ENCODE measurements at places on chromosomes 2 and 18.
A peak's percentile ranks its signal among the peaks of the same experiment; 100 is the strongest.

- peak; percentile 92 for DNase-seq
These were observed 133.7 kb downstream of the COMMD1 start for GRCh38 chr2:62038975-62039771.

GRCh38 chr18:38369772-38370690, 804.4 kb upstream of the CELF4 start:
- no peak for DNase-seq

DNA sequence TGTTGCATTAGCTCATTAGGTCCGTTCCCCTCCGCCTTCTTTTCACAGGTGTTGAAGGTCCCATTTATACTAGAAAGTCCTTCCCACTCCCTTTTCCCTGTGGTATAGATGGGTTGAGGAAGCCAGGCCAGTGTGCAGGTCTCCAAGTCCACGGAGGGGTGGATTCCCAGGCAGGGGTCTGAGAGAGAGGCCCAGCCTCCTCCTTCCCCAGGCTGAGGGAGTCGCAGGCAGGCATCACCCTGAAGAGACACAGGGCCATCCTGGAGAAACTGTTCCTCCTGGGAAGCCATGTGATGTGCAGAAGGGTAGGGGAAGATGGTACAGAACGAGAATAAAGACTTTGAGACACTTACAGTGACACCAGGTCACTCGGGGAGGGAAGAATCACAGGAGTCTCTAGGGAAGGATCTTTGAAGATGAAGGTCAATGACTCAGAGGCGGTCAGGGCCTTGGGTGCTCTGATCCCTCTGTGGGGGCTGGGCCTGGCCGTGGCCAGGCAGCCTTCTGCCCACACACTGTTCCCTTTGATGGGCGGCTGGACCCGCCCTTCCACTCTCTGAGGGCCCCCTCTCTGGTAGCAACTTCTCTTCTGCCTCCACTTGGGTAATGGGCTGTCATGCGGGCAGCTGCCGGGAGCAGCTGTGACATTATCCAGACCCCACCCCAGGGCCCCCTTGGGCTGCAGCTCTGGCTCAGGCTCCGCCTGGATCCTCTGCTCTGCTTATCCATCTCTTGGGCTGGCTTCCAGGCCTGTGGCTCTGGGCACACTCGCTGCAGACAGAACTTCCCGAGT, 45.1 kb downstream of the RHOB start:
- peak; percentile 47 for DNase-seq

GRCh38 chr18:35466334-35466733, 31.4 kb downstream of the INO80C start:
- DNase-seq, result no peak

DNA sequence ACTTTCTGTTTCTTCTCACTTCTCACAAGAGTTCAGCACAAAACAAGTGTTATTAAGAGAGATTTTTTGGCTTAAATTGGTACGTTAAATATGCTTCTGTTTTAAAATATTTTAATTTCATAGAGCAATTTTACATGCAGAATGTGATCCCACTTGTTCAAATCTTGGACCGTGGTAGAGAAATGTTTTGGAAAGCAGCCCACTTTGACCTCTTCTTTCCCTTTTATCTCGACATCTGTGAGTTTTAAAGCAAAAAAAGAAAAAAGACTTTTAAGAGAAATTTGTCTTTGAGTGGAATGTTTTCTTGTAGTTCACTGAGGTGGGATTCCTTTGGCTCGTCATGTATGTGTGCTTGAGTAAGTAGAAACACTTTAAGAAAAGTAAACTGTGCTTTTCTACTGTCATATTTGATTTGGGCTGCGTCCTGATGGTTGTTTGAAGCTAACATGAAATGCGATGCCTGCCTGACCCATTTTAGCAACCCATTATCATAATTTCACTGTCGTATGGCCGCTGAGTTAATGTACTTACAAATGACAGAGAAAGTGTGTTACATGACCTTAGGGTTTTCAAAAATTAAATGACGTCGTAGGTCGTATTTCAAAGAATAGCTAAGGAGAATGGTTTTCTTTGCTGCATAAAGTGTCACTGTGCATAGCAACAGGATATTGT, 54.5 kb downstream of the TSHZ1 start:
- no peak for DNase-seq

DNA sequence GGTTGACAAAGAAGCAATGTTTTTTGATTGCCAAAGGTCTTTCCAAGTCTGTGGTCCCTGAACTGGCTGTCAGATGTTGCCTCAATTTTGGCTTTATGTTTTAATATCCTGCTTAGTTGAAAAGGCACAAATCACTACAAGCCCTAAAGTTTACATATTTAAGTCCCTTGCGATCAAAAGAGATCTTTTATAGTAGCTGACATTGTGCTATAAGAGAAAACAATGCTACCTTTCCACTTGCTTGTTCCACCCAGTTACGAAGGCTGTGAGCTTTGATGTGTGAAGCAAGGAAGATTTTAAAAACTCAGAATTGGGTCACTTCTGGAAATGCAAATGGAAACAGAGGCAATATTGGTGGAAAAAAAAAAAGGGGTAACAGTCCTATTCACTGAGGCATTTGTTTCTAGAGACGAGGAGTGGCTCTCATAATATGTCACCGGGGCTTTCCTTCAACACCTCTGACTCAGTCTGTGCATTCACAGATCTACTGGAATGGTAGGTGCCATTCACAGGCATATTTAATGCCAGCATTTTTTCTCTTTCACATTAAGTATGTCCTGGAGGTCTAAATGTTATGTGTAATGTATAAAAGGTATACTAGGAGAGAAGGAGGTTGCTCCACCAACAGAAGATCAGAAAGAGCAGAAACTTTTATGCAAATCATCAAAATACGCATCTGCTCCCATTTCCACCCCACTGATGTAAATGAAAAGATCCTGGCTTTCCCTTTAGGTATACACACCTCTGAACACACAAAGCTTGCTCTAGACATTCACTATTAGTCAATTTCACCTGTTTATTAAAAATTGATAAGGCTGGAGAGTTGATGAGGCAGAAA, 91.8 kb downstream of the TGIF1 start:
- no peak for DNase-seq

DNA sequence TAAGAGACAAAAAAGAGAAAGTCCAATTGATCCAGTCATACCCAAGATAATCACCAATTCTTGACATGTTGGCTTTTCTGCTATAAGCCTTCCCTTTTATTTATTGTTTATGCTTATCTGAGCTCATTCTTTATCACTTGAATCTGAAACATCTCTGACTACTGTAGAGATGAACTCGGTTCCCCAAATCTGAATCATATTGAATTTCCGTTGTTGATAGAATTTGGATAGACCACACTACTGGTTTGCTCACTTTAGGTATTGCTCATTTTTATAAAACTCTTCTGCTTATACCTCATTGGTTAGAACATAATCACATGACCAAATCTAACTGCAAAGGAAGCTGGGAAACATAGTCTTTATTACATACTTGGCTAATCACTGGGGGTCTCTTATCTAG, 236.9 kb downstream of the TRIB2 start:
- DNase-seq, result no peak

DNA sequence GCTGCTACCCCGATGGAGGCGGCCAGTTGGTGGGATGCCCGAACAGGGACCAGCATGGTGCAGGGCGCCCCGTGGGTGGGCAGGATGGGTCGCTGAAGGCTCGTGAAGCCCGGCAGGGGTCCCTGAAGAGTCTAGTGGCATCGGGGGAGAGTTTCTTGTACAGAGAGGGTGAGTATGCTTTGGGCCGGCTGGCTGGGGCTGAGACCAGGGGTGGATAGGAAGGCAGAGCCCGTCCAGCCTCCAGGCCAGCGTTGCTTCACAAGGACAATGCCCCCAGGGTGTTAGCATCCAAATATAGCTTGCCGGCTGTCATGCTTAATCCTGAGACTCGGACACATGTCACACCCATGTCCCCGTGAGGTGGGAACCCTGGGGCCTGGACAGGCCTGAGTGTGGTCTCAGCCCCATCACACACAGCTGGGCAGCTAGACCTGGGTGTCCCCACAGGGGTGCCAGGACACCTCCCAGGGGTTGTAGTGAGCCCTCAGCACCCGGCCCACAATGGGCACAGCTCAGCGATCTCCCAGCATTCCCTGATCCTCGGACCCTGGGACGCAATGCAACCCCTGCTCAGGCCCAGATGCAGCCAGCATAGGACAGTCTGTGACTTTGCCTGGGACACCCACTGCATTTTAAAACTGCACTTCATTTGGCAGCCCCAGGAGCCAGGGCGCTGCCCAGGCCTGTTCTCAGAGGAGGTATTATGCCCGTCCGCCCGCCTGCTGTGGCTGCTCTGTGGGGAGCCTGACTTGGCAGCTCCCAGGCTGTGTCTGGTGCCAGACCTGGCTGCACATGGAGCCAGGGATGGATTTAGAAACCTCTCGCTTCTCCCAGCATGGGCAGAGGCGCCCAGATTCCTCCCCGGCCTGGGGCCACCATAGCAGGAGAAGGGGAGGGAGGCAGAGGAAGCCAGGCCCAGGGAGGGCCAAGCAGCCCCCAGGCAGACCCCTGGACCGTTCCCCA, 36.4 kb downstream of the RAMP1 start:
- DNase-seq, result no peak

- peak; percentile 31 for DNase-seq
These were observed 622 bp downstream of the LRP2 start for GRCh38 chr2:169361706-169362117.

DNA sequence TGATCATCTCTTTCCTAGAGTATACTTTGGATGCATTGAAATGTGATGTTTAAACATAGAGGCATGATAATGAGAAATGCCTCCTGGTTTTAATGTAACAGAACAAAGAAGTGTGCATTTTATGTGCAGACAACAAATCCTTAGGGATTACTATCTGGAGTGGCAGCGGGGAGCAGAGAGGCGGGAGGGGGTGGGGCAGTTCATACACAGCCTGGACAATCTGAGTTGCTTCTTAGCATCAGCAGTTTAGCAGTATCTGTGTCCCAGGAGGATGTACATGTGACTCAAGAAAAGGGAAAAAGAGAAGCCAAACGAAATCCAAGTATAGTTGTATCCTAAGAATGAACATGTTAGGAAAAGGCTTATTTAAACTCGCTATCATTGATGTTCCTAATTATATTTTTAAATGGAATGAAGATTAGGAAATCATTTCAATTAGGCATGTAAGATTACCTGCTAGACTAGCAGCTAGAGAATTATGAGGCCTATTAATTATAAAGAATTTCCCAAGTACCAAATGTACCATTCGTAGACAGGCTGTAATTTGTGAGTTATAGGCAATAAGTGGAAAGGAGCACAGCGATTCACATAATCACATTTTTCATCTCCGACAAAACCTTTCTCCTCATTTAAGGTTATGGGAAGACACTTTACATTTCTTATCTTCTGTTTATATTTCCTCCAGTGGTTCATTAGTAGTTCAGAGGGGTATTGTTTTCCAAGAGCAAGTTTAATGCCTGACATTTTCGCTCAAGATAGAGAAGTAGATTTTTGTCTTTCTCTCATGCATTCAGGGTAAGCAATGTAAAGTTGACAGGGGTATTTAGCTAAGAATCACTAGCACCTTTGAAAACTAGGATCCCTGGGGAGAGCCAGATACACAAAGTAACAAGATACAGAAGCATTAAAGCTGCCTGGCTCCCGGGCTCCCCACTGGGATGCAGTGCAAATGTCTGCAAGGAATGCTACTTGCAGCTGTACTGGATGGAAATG, 141.3 kb upstream of the NOSTRIN start:
- no peak for DNase-seq
